ENCODE measurements at places on chromosomes 3 and 15.

- DNase-seq: no peak
These were observed 23.4 kb upstream of the TLE3 start for GRCh38 chr15:70120958-70121623.

DNA sequence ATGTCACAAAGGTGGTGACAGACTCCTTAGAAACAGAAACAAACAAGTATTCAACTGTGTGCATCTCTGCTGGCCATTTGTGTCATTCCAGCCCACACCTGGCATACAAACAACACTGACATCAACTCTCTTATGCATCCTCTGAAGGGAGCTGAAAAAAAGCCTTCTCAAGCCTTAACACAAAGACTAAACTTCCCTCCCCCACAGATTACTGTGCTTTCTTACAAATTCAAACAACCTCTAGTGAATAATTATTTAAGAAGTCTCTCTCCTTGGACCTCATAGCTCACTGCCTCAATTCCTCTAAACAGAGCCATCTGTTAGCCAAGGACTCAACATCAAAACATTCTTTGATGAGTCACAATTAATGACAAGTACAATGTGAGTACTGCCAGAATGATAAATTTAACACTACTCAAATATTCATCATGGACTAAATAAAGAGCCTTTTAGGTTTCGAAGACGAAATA lies 132.1 kb downstream of the WDR76 start:
- DNase-seq: no peak

- no peak for DNase-seq
These were observed 22.9 kb downstream of the SECISBP2L start for GRCh38 chr15:49023354-49023753.

DNA sequence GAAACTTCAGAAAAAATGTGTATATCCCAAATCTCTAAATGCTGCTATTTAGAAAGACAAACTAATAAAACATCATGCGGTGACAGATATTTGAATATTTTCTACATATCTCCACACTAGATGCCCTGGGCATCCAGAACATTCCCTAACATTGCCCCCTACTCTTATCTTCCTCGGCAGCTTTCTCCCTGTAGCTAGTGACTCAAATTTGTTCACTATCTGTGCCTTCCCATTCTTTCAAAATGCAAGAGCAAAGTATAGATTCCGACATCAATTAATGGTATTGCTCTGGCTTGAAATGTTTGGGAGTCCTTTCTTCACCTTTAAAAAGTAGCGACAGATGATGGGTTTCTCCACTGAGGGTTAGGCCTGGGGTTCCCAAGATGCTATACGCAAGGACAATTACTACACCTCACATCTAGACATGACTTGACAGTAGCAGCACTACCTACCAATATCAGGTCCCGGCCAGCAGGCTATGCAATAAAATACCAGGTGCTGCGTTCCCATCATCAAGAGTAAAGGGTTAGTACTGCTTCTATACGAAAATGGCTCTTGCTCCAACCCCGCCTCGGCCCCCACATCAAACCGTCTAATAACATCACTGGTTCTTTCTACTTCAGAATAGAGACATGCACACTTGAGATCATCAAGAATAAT lies 631 bp downstream of the UBR1 start:
- DNase-seq: no peak

- DNase-seq: no peak
These were observed 147.1 kb upstream of the RGMA start for GRCh38 chr15:93235926-93236780.

DNA sequence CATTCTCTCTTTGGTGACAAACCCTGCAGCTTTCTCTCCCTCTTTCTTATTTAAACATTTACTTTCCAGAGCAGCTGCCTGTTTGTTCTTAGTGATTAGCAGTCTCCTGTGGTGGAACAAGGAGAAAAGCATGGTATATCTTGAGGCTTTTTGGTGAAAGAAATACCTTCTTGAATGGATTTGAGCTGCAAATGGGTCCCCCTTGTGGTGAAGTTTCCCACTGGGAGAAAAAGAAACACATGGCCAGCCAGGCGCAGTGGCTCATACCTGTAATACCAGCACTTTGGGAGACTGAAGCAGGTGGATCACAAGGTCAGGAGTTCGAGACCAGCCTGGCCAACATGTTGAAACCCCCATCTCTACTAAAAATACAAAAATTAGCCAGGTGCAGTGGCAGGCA lies 48.3 kb upstream of the ACP3 start:
- no peak for DNase-seq

- DNase-seq: no peak
These were observed 962.3 kb downstream of the EPHA3 start for GRCh38 chr3:90069748-90070147.

DNA sequence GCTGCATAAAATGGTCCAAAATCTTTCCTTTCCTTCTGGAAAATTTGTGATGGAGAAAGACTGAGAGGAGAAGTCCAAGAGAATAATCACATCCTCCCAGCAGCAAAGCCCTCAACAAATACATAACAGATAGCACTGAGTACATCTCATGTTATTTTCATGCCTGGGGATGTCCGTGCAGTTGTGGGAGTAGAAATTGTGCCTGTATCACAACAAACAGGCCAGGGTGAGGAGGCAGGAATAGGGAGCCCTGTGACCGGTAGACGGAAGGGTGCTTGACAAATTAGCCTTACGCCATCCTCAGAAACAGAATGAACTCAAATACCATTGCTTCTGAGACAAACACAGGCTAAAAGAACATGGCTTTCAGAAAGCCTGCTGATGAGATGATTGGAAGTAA lies 333.2 kb upstream of the UMPS start:
- DNase-seq: no peak

- DNase-seq: no peak
These were observed 230.5 kb downstream of the UNC13C start for GRCh38 chr15:54208786-54209185.

DNA sequence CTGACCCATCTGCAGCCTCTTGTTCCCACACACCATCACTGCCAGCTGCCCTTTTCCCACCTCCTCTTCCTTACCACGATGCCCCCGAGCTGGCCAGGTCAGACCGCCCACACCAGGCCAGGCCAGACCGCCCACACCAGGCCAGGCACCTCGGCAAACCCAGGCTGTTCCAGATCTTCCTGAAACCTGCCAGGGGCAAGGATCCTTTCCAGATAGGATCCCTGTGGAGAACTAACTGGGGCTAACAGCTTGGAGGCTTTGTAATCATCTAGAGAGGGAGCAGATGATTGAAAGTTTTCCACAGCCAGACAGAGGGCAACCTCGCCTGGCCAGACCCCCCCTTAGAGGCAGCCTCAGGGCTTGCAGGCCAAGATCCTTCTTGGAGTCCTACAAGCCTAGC lies 287.3 kb upstream of the TLE3 start:
- no peak for DNase-seq

DNA sequence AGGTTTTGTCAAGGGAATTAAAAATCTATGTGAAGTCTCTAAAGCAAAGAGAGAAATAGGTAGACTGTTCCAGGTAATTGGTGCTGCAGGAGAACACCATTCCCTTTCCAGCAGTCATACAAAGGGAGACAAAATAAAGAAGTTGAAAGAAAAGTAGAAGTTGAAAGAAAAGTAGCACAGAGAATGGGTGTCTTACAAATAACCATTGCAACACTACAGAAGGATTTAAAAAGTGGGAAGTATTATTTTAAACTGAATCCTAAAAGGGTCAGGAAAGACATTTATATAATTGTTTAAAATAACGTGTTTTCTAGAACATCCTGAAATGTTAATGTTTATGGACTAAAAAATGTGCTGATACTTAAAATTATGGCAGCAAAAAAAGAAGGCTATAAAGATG lies 223.8 kb downstream of the RSRC1 start:
- DNase-seq: no peak

All from uterus (tissue), 4 donors.